ENCODE measurements at places on chromosomes 6 and 20.

DNA sequence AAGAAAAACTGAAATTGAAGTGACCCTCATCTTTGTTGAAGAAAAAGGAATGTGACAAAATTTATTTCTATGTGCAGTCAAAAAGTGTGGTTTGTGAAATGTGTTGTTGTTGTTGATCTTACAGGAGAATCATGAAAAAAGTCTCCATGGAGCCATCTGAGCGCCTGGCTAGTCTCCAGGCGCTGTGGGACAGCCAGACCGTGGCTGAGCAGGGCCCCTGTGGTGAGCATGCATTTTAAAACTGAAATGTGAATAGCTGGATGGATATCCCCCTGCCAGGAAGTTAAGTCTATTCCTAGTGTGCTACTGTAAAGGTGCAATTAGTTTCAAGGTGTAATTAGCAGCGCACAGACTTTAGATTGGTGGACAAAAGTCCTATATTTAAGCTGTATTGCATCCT is 170.6 kb downstream of the CARMIL1 start:
- DNase-seq = no peak

DNA sequence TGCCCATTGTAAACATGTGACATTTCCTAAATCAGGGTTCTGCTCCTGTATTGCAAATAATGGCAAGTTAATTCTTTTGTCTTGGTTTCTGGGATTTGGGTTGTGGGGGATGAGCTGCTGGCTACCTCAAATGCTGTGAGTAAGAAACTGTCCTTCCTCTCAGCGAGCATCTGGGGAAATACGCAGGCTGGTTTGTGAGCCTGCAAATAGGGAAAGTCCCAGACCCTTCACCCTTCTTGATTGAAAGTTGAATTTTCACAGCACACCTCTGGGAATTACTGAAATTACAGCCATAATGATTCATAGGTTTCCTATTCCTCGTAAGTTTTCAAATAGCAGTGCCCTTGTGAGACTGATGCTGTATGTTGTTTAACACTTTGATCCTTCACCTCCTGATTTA is 138.1 kb downstream of the TBXT start:
- no peak for DNase-seq

DNA sequence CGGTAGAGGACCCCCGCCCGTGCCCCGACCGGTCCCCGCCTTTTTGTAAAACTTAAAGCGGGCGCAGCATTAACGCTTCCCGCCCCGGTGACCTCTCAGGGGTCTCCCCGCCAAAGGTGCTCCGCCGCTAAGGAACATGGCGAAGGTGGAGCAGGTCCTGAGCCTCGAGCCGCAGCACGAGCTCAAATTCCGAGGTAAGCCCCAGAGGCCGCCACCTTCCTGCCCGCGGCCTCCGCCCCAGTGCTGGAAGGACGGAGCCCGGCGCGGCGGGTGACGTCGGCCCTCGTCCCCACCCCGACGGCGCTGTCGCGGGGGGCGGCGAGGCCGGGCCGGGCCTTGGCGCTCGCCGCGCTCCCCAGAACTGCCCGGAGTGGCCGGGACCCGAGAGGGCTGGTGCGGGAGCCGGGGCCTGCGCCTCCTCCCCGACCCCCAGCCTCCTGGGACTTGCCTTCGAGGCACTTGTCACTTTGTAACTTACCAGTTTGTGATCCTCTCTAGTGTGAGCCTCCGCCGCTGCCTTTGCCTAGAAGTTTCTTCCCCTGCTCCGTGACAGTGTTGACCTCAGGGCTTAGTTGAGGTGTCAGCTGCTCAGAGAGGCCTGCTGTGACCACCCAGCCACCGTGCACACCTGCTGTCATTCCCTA is 417 bp downstream of the VAPB start:
- peak; percentile 31 for DNase-seq

DNA sequence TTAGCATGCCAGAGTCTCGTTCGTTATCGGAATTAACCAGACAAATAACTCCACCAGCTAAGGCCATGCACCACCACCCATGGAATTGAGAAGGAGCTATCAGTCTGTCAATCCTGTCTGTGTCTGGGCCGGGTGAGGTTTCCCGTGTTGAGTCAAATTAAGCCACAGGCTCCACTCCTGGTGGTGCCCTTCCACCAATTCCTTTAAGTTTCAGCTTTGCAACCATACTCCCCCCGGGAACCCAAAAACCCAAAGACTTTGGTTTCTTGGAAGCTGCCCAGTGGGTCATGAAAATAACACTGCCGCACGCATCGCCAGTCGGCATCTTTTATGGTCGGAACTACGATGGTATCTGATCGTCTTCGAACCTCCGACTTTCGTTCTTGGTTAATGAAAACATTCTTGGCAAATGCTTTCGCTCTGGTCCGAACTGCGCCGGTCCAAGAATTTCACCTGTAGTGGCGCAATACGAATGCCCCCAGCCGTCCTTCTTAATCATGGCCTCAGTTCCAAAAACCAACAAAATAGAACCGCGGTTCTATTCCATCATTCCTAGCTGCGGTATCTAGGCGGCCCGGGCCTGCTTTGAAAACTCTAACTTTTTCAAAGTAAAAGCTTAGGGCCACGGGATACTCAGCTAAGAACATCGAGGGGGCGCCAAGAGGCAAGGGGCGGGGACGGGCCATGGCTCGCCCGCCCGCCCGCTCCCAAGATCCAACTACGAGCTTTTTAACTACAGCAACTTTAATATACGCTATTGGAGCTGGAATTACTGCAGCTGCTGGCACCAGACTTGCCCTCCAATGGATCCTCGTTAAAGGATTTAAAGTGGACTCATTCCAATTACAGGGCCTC is 1958.5 kb upstream of the DEFB115 start:
- no peak for DNase-seq

DNA sequence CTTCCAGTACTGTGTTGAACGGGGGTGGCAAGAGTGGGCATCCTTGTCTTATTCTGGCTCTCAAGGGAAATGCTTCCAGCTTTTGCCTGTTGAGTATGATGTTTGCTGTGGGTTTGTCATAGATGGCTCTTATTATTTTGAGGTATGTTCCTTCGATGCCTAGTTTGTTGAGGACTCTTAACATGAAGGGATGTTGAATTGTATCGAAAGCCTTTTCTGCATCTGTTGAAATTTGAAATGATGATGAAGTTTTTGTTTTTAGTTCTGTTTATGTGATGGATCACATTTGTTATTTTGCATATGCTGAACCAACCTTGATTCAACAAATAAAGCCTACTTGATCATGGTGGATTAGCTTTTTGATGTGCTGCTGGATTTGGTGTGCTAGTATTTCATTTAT is 48.0 kb downstream of the RPRD1B start:
- DNase-seq = no peak

DNA sequence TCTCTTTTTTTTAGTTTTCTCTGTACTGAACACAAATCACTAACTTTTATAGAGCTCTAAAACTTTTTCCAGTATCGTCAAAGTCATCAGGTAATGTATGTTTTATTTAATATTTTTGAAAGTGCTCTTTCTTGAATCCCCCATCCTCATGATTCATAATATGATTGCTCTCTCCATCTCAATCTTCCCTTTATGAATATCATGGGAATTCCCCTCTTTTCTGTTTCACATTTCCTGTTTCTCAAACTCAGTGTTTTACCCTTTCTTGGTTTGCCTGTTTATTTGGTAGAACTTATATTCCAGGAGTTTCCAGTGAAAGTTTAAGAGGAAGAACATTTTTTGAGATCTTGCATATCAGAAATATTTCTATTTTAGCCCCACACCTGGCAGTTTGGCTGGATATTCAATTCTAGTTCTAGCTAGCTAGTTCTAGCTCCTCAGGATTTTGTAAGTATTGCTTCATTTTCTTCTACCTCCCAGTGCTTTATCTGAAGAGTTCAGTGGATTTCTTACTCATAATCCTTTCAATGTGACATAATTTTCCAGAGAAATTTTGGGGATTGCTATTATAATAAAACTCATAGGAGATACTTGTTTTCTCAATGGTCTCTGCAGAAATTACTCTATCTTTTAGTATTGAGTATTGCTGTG is 6.1 kb upstream of the C6orf58 start:
- DNase-seq = no peak

DNA sequence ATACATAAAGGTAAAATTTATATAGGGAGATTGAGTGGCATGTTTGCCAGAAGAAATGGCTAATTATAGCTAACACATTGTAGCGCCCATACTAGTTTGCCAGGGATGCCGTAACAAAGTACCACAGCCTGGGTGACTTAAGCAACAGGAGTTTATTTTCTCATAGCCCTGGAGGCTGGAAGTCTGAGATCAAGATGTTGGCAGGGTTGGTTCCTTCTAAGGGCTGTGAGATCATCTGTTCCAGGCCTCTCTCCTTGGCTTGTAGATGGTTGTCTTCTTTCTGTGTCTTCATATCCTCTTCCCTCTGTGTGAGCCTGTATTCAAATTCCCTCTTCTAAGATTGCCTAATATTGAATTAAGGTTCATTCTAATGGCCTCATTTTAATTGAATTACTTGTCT is 417.5 kb upstream of the OPRM1 start:
- no peak for DNase-seq

DNA sequence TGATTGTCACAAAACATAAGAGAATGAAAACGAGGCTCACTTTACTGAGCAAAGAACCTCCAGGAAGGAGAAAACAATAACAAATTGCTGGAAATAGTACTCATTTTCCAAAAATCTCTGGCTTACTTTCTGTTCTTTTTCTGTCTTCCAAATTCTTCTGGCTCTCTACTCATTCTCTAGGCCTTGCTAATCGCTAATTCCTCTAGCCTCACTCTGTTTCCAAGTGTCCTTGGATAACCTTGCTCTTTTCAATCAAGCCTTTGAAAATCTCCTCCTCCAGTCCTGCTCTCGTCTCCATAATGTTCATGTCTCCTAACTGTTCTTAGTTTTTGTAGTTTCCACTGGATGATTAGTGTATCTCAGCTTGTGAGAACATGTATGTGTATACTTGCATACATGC is 96.2 kb upstream of the MAP7 start:
- no peak for DNase-seq

- DNase-seq = no peak
These were observed 204.4 kb downstream of the ZMYND8 start for GRCh38 chr20:47152068-47152467.

GRCh38 chr20:25214819-25215218 is 19.3 kb downstream of the ENTPD6 start:
- no peak for DNase-seq

- no peak for DNase-seq
These were observed 145.7 kb downstream of the KHDC1L start for GRCh38 chr6:73079611-73079955.

DNA sequence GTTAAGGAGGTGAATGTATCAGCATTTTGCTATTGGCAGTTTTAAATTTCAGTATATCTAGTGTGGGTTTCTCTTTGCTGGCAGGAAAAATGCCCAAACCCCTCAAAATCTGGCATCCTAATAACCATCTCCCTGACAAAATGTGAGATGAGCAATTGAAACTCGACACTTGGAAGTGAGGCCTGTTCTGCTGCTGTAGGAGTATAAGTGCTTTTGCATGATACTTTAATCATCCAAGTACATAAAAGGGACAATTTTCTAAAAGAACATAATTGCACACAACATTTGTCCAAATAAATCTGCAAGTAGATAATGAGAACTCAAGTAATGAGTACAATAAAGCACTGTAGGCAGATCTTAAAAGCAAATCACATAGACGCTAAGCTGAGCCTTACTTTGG is 36.5 kb downstream of the LAMP5 start:
- no peak for DNase-seq

GRCh38 chr6:2426561-2427340 is 181.3 kb upstream of the GMDS start:
- DNase-seq = no peak

- no peak for DNase-seq
These were observed 48.4 kb upstream of the SLC35D3 start for GRCh38 chr6:136873748-136874147.

GRCh38 chr6:46734867-46735719 is at the start of gene PLA2G7:
TSS of gene PLA2G7 (minus strand) at chr6:46735375. CDS start at chr6:46722891, 12,484 bp downstream.
- DNase-seq = no peak

- no peak for DNase-seq
These were observed 82.9 kb upstream of the TSHZ2 start for GRCh38 chr20:52889225-52889624.

- peak; percentile 17 for DNase-seq
These were observed 70.6 kb downstream of the SGK1 start for GRCh38 chr6:134247231-134247833.

- no peak for DNase-seq
These were observed 116.0 kb upstream of the SUPT3H start for GRCh38 chr6:45493761-45494160.

GRCh38 chr6:101878554-101879276 is 485.2 kb downstream of the GRIK2 start:
- DNase-seq = no peak

GRCh38 chr6:23097566-23097965 is 528.2 kb downstream of the HDGFL1 start:
- no peak for DNase-seq
